ENCODE measurements at places on chromosomes 7 and 10.

DNA sequence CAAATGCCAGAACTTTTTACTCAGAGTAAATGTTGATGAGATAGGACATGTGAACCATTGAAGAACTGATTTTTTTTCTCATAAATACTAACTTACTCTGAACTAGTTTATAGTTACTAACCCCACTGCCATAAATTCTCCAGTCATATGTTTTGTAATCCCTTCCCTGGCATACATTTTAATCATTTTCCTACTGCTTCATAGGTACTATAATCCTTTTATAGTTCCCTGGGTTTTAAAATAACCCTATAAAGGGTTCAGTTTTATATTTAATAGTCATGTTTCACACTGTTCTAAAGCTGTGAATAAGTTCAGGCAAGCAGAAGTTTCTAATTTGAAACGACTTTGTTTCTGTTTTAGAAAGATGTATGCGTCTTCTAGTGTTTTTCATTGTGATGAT lies 28.9 kb downstream of the CNNM2 start:
- no peak for DNase-seq

DNA sequence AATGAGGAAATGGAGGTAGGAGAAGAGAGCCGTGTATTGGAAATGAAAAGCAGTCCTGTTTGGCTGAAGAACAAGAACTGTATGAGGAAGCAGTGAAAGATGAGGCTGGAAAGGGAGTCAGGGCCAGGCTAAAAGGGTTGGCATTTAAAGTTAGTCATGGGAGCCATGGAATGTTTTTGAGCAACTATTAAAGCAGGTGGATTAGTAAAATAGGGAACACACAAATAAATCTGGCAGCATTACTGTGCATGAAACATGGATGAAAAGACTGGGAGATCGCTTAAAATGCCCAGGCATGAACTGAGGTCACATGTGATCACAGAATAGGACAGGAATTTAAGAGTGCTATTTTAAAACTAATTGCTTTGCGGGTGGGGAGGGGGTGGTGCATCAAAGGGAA lies 1.4 kb upstream of the IFRD1 start:
- no peak for DNase-seq

DNA sequence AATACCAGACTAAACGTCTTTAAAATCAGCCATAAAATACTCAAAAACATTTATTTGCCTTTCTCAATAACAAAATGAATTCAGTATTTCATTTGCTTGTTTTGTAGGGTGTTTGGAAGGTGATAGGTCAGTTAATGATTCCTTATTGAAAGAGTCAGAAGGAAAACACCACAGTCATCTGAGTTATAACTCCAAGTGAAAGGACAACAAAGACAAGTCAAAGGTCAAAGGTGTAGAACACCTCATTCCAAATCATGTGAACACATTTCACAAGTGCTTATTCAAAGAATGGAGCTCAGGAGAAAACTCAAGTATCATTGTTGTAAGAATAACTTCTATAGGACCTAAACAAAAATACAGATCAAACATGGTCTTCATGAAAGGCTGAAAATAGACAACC lies 318.6 kb upstream of the PHF14 start:
- no peak for DNase-seq

DNA sequence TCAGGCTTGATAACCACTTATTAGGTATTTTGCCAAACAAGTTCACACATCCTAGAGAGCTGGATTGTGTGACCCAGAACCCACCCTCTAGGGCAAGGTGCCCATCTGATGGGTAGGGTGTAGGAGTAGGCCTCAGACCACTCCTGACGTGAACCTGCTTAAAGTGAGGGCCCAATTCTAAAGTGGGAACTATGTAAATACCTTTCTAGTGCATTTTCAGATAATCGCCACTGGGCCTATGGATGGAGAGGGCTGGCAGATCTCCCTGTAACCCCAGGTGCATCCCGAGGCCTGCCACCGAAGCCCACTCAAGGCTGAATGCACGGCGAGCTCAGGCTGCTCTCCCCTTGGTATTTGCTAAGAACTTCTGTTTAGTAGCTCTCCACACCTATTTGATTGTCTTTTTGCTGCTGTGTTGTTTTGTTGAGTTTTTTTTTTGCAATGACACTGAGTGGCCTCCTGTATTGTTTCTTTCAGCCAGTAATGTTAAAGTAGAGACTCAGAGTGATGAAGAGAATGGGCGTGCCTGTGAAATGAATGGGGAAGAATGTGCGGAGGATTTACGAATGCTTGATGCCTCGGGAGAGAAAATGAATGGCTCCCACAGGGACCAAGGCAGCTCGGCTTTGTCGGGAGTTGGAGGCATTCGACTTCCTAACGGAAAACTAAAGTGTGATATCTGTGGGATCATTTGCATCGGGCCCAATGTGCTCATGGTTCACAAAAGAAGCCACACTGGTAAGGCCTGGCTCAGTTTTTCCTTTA lies 71.7 kb downstream of the IKZF1 start:
- no peak for DNase-seq

DNA sequence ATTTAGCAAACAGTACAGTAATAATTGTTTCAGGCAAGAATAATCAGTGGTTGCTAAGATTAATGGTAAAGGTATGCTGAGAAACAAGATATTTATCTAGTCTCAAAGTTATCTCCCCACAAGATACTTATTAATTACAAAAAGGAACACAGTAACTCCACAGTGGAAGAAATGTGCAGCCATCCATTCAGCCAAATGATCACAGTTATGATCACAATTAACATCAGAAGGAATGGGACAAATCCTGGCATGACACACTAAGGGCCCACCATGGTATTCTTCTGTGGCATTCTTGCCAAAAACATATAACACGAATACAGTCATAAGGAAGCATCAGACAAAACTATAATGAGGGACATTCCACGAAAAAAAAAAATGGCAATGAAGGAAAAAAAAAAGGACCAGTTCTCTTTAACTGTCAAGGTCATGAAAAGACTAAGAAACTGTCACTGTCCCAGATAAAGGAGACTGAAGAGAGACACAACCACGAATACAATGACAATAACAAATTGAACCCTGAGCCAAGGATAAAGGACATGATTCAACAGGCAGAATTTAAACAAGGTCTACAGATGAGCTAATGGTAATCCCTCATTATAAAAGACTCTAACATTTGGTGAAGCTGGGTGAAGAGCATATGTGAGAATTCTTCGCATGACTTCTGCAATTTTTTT lies 20.9 kb downstream of the NUDCD3 start:
- no peak for DNase-seq

- no peak for DNase-seq
Measured at GRCh38 chr7:156747718-156748117, 107.1 kb downstream of the RNF32 start.

- no peak for DNase-seq
Measured at GRCh38 chr7:129769866-129770808, 158.6 kb downstream of the NRF1 start.

Data from urinary bladder (tissue), 4 donors.